ENCODE measurements at places on chromosomes 1 and 21.

DNA sequence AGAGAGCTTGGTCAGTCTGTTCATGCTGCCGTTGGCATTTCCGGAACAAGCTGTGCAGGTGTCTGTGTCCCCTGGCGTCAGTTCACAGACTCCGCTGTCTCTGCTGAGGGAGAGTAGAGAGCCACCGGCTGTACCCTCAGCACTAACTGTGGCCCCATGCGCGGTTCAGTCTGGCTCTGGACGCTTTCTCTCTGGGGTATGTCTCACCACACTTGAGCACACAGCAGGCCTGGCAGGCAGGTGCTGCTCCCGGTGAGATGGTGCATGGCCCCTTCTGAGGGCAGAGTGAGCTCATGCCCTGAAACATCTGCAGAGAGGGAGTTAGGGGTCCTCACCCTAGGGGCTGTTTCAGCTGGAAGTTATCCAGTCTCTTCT lies 60.0 kb upstream of the TLR5 start:
- no peak for DNase-seq

GRCh38 chr1:225612287-225612686 lies 40.6 kb downstream of the ENAH start:
- DNase-seq, result no peak

DNA sequence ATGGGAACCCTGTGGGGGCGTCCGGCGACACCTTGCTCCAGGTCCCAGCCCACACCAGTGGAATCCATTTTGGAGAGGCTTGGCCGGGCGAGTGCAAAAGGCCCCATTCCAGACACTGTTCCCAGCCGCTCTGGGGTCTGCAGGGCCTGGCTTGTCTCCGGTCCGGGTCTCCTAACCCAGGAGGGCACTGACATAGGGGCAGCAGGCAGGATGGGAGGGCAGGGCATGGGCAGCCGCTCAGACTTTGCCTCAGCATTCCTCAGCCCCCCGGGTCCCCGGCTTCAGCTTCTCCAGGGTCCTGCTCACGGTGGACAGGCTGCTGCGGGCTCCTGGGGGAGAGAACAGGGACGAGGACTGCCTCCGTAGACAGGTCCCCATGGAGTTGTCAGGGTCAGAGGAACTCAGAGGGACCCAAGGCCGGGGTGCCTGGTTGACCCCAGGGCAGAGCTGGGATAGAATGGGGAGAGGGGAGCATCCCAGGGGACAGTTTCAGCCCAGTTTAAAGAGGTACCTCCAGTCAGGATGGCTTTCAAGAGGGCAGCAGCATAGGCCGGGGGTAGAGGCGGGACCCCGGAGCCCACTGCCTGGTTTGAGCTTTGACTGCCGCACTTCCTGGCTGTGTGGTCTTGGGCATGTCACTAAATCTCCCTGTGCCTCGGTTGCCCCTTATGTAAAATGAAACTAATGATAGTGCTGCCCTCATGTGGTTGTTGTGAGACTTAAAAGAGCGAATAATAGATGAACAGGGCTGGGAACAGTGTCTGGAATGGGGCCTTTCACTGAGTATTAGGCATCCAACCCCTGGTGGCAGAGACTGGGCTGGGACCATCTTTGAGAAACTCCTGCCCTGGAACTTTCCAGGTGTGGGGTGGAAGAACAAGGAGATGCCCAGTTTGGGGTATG lies 3.7 kb downstream of the KNCN start:
- no peak for DNase-seq

GRCh38 chr1:150487763-150488115 lies 520 bp downstream of the TARS2 start:
- no peak for DNase-seq

GRCh38 chr1:27406362-27406680 lies 13.9 kb downstream of the GPR3 start:
- no peak for DNase-seq

DNA sequence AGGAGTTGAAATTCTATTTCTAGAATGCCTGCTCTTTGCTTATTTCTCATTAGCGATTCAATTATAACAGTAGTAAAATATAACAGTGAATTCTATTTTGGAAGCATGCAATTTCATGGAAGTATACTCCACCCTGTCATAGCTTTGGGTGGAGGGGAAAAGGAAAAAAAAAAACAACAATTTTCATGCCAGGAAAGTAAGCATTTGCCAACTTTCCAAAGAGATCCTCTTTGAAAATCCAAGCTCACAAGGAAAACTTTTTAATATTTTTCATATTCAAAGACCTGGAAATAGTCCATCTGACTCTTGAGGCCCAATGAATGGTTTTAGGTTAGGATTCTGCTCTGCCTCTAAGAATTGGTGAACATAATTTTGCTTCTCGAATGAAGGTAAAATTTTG lies 134.5 kb downstream of the PTPN14 start:
- DNase-seq, result no peak

DNA sequence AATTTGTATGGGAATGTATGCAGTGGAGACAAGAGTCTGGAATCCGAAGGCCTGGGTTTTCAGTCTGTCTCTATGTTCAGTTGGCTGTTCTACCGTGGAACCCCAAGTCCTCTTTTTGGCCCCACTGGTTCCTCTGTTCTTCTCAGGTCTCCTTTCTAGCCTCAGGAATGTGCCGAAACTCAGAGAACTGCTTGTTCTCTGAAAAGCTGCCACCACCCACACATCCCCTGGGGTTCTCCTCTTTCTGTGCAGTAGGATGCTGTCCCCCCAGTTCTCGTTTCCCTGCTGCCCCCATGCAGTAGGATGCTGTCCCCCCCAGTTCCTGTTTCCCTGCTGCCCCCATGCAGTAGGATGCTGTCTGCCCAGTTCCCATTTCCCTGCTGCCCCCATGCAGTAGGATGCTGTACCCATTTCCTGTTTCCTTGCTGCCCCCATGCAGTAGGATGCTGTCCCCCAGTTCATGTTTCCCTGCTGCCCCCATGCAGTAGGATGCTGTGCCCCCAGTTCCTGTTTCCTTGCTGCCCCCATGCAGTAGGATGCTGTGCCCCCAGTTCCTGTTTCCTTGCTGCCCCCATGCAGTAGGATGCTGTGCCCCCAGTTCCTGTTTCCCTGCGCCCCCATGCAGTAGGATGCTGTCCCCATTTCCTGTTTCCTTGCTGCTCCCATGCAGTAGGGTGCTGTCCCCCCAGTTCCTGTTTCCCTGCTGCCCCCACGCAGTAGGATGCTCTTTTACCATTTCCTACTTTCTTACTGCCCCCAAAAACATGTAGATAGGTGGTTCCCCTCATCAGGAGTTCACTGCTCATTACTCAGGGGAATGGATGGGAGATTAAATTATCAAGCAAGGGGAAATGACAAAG lies 35.3 kb downstream of the OPTC start:
- DNase-seq, result no peak

DNA sequence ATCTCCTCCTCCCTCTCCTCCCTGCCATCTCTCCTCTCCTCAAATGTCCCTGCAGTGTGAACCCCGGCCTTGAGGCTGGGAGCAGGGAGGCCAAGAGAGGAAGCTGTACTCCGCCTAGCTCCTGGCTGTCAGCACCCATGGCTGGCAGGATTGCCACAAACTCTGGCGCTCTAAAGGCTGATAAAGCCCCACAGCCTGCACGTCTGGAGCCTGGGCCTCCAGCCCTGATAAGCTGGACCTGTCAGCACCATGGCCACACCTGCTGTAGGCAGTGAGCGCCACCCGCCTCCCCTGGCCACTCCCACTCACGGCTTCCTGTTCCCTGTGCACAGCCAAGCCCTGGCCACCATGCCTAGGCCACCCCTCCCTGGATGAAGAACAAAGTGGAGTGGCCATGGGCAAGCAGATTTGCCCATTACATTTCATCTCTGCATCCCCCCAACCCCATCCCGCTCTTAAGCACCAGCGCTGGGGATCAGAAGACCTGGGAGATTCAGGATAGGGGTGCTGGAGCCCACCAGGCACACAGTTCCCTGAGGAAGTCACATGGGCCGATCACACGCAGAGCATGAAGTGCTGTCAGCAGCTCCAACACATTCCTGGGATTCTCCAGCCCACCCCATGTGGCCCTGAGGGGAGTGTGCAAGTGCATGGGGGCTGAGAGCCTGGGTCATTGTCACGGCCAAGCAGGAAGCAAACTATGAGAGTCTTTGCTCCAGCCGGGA lies 24.2 kb upstream of the NPPB start:
- no peak for DNase-seq

- no peak for DNase-seq
These were observed 67.0 kb downstream of the MATN1 start for GRCh38 chr1:30656171-30656940.

- DNase-seq, result no peak
These were observed 204.1 kb downstream of the PBX1 start for GRCh38 chr1:164763098-164763497.
